ENCODE measurements at places on chromosomes 6 and 20.

- peak; percentile 58 for DNase-seq
Measured at GRCh38 chr6:132746048-132746447, 11.7 kb downstream of the VNN2 start.

DNA sequence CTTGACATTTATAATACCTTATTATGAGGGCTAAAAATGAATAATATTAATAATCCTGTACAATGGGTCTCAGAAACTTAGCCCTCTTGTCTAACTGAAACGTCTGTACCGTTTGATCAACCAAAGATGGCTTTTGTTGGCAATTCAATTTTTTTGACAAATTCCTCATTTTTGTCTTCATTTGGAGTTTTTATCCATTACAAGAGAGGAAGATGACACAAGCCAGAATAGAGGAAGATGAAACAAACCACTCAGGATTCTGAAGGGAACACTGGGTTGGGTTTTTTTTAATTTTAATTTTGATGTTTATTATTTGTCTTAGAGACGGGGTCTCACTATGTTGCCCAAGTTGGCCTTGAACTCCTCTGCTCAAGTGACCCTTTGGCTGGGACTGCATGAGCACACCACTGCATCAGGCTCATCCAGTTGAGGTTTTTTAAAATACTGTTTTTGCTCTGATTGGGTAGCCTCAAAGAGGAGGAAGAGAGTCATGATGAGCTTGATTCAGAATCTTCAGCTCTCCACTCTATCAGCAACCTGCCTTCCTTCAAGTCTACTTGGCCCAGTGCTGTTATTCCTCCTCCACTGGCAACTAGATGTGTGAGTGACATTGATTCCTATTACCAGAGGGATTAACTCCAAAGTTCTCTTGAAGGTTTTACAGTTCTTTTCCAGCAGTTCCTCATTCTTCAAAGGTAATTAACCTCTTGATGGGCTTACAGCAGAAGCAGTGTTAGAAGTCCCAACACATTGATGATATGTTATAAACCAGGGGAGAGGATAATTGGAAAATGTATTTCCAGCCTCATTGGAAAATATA, 71.3 kb downstream of the ATXN1 start:
- peak; percentile 23 for DNase-seq

DNA sequence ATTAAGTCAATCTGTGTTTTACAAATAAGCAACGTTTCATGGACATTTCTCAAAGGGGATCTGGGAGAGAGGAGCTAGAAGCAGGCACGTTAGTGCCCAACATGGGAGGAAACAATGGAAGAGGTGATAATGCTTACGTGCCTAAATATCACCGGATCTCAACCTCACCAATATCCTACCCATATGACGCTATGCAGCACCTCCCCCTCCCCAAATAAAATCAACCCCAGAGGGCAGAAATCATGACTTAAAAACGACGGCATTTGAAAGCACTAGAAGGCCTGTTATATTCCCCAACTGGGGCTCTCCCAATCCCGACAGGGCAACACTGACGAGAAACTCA, 425 bp downstream of the HBS1L start:
- no peak for DNase-seq

- no peak for DNase-seq
Measured at GRCh38 chr6:884570-884969, 191.6 kb upstream of the EXOC2 start.

DNA sequence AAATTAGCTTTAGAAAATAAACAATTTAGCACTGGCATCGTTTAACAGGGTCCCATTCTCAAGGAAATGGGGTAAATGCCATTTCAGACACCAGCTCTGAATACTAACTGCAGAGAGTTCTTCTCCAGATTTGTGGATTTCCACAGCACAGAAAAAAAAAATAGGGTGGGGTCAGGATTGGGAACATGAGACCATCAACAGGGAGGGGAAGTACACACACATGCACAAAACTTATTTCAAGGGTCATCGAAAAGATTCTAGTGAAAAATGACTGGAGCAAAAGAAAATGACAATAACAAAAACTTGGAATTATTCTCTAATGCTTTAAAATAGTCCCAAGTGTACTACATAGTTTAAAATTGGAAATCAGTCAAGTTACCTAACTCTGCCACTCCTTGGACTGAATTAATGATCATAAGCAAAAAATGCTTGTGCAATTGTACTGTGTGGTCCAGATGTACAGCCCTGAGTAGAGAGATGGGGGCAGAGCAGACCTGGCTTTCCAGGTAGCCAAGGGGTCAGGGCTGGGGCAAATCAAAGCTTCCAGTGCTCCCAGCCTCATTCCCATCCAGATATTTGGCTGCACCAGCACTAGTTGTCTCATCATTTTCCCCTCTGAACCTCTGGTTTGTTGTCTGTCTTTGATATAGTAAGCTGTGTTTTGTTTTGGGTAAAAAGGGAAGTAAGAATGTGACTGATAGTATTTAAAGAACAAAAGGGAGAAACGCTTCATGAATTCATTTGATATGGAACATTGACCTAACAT, 152.4 kb downstream of the SOBP start:
- DNase-seq = no peak

- no peak for DNase-seq
Measured at GRCh38 chr6:60952500-60952899, 1333.5 kb downstream of the KHDRBS2 start.
